CD8-positive, alpha-beta T cell (primary cell): ENCODE measurements at places on chromosomes 4 and X. TPM values are rescaled to one million over a fixed set of nuclear protein-coding genes. Genes with fewer than 3 reads are reported as not detected.

GRCh38 chr4:91373546-91373945 lies 930.2 kb upstream of the GRID2 start:
- no peak for DNase-seq

DNA sequence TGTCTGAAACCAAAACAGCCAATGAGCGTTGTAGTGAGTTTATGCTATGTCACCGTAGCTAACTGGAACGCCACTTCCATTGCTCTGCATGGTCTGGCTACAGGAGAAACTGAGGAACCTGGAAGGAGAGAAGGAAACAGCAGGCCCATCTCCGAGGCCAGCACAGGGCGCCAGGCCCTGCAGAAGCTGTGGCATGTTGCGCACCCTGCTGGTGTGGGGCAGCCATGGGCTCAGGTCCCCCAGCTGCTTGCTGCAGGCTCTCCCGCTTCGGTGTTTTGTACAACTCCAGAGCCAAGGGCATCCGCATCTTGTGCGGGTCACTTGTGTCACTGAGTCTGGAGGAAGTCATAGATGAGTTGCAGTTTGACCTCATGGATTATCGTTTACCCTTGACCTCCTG lies 89.2 kb downstream of the AFAP1 start:
- no peak for DNase-seq

- DNase-seq = no peak
Measured at GRCh38 chrX:34238896-34239295, 106.8 kb upstream of the FAM47A start.

GRCh38 chrX:8887004-8887403 lies 85.8 kb upstream of the FAM9A start:
- no peak for DNase-seq

GRCh38 chr4:73539386-73539785 lies 57.8 kb downstream of the AFM start:
- no peak for DNase-seq

GRCh38 chr4:84968925-84969324 lies 2.4 kb upstream of the WDFY3 start:
- DNase-seq = no peak

- DNase-seq = no peak
Measured at GRCh38 chr4:158314756-158315487, 104.6 kb downstream of the TMEM144 start.

GRCh38 chr4:86389664-86390063 lies 29.8 kb upstream of the MAPK10 start:
- no peak for DNase-seq

DNA sequence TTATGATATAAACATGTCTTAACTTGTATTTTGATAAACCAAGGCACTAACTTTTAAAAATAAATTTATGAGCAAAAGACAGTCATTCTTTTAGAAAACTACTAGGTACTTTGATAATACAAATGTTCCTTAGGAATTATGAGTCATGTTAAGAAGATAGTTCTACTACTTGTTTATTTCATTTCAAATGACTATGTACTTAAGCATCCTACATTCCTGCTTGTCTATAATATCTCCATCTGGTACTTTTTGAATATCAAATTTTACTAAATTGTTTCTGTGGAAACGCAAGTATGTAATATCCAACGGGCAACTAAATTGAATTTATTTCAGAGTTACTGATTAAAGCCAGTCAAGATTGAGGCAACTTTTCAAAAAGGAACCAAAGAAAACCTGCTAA lies 61.8 kb downstream of the CAMK2D start:
- DNase-seq = no peak

- DNase-seq = no peak
Measured at GRCh38 chrX:56314334-56314733, 82.2 kb downstream of the KLF8 start.

Gene FABP2
- total RNA-seq = not detected

GRCh38 chrX:48933757-48934156 lies 14.9 kb upstream of the PIM2 start:
- no peak for DNase-seq

GRCh38 chrX:129661369-129661768 lies 6.6 kb upstream of the APLN start:
- no peak for DNase-seq

Gene GPR34
- total RNA-seq = 0.25 TPM

DNA sequence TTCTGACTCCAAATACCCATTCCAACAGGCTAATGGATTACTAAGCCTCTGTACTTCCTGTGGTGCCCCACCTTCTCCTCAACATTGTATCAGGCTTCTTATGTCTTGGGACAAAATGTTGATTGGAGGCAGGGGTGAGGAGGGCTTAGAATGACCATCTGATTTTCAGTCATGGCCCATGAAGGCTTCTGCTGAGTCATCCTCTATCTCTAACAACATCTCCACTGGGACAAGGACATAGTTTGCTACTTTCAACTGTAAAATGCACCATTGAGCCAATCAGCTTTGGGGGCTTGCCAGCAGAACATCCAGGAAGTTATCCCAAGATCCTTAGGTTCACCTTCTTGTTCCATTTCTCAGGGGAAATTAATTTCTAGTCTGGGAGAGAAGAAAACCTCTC lies 29.5 kb downstream of the MAGEB17 start:
- no peak for DNase-seq

Gene FATE1
- not detected for total RNA-seq

DNA sequence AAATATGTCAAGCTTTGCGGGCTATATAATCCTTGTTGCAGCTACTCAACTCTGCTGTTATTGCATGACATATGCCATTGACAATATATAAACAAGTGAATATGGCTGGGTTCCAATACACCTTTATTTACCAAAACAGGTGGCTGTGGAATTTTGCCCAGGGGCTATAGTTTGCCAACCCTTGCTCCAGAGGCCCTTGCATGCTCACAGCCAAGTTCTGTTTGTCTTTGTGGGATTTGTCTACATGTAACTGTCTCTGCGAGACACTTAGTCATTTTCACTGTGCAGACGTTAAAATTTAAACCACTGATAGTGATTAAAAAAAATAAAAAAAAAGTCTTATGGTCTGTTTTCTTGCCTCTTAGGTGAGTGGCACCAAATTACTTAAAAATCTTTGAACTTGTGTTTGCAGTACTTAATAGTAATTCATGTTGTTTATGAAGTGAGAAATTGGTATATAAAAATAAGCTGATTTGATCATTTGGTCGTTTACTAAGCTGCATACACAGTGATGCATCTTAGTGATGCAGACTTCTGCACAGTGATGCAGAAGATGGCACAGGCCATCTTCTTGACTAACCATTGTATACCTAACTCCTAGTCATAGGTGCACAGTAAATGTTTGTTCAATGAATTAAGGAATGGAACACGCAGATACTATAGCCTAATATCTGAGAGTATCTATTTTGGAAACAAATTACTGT lies 170.9 kb downstream of the FRMPD4 start:
- DNase-seq = no peak

- no peak for DNase-seq
Measured at GRCh38 chr4:17027495-17027894, 129.1 kb upstream of the LDB2 start.

GRCh38 chr4:57194068-57194611 lies 84.0 kb upstream of the IGFBP7 start:
- DNase-seq = no peak
